AG10803 (cell line): ENCODE measurements at places on chromosomes 13 and 19.

DNA sequence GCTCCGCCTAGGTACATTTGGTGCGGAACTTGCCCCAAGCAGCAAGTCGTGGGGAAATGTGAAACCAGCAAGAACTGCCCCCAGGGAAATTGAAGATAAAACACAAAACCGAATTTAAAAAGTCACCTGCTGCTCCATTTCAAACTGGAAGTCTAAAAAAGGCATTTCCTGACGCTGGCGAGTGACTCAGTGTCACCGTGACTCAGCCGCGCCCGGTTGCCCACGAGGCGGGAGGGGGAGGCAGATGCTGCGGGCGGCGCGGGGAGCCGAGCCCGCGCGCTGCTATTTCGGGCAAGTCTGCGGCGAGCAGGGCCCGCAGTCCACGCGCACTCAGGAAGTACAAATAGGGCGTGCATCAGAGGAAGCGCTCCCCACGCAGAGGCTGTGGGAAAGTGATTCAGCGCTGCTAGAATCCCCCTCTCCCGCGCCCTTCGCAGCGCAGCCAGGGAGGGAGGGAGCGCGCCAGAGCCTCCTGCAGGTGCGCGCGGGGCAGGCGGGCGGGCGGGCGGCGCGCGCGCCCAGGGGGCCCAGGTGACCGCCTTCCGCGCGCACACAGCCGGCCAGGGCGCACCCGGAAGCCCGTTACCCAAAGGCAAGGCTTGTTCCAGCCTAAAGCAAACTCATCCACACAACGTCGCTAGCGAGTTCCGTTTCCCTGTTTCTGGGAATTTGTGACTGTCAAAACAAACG is 168.8 kb downstream of the COL4A1 start:
- peak; percentile 57 for DNase-seq

DNA sequence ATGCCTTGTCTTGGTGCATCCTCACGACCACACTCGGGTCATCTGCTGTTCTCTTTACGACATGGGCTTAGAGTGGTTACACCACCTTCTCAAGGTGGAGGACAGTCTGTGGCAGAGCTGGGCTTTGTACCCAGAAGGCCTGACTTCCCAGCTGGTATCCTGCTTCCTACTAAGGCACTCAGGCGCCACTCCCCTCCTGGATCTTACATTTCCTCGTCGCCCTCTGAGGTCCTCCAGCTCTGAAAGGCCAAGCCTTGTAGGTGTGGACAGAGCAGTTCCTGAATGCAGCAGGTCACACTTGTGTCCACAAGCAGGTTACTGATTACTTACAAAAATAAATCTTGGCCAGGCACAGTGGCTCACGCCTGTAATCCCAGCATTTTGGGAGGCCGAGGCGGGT is 11.9 kb downstream of the SYCE2 start:
- DNase-seq = no peak

DNA sequence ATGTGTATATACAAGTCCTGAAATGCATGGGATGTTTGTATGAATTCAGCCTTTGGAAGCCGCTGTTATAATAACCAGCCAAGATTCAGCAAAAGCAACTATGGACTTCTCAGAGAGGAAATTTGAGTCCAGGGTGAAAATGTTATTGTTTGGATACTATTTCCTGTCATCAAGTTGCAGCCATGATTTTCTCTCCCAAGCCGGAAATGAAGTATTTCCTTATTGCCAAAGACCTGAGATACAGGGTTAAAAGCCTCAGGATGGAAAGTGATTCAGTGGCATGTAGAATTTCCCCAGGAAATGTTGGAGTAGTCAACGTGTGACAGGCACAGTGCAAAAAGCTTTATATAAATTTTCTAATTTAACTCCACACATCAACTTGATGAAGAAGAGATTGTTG is 133.9 kb downstream of the IRS2 start:
- DNase-seq = no peak

DNA sequence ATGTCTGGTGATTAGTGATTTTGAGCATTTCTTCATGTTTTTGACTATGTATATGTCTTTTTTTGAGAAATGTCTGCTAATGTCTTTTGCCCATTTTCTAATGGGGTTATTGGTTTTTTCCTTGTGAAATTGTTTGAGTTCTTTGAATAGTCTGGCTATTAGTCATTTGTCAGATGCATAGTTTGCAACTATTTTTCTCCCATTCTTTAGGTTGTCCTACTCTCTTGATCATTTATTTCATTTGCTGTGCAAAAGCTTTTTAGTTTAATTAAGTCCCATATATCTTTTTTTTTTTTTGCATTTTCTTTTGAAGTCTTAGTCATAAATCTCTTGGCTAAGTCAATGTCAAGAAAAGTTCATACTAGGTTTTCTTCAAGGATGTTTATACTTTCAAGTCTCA is 449.8 kb downstream of the DACH1 start:
- no peak for DNase-seq

- no peak for DNase-seq
Observed at GRCh38 chr19:12769689-12770088, 5.7 kb downstream of the HOOK2 start.

- peak; percentile 62 for DNase-seq
Observed at GRCh38 chr19:49391581-49392399, 3.7 kb downstream of the KASH5 start.

DNA sequence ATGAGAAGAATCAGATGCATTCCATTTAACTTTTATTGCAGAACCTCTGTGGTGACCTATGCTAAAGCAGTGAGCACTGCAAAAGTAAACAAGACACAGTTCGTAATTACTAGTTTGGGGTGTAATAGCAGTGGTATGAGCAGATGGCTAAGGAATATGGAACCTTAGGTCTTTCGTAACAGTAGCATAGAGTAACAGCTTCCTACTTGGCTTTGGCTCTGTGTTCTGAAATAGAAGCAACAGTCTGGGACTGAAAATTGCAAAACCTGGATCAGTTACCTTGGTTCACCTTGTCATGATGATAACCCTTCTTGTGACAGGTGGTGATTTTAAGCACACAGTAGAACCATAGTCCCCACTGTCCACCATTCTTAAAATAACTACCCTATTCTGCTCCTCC is 303.4 kb downstream of the GPC6 start:
- peak; percentile 43 for DNase-seq
